ENCODE measurements at places on chromosomes 3 and 15.

- DNase-seq: no peak
These were observed 46.8 kb downstream of the ST6GAL1 start for GRCh38 chr3:186976837-186977750.

DNA sequence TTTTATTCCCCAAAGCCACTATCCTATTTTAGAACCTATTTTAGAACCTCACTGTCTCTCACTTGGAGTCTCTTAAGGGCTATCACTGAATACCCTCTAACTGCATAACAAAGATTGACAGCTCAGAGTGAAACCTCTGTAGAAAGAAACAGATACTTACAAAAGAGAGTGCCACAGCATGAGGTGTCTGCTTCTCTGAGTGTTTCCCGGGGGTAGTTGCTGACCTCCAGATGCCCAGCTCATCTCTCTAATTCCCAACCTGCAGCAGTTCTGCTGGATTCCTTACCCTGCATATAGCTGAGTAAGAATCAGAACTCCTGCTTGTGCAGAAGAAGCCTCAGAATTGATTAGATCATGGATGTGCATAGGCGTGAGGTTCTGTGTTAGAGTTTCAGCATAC is 34.5 kb downstream of the P3H2 start:
- no peak for DNase-seq

- no peak for DNase-seq
These were observed 1215.5 kb downstream of the ROBO2 start for GRCh38 chr3:78255403-78255802.

DNA sequence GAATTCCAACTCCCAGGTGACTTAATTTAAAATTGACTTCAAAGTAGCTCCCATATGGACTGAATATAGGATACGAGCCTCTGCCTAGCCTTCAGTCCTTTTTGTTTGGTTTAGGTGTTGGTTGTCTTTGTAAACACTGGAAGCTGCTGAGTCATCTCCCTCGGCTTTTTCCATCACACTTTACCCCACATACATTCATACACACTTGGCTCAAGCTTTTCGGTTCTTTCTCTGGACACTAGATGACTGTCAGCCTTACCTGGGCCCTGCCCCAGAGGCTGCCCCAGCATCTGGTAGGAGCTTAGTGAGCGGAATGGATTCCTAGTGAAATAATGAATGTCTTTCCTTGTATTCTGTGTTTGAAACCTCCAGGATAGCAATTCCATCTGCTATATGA is 201.5 kb upstream of the IL12A start:
- DNase-seq: no peak

GRCh38 chr15:55266547-55266946 is 23.1 kb downstream of the RAB27A start:
- DNase-seq: no peak

DNA sequence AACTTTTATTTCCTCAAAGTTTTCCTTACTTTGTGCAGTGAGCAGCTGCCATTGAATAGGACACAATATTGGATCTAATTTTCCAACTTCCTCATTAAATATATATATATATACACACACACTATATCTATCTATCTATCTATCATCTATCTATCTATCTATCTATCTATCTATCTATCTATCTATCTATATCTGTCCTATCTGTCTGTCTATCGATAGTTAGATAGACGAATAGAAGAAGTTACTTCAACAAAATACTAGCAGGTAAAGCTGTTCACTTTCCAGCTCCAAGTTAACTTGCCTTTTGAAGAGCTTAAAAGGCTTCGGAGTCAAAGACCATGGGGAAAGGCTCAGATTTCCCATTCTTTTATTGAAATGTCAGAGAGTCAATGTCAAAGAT is 3.6 kb upstream of the DLG1 start:
- DNase-seq: no peak

All from stimulated activated CD4-positive, alpha-beta T cell treated with anti-CD3 and anti-CD28 coated beads, Interleukin-1b, Interleukin-23, amount 100 ng/mL, for 48 hours (primary cell).